ENCODE measurements at places on chromosomes 5 and 9. TPM values are rescaled to one million over a fixed set of nuclear protein-coding genes. Genes with fewer than 3 reads are reported as not detected.

DNA sequence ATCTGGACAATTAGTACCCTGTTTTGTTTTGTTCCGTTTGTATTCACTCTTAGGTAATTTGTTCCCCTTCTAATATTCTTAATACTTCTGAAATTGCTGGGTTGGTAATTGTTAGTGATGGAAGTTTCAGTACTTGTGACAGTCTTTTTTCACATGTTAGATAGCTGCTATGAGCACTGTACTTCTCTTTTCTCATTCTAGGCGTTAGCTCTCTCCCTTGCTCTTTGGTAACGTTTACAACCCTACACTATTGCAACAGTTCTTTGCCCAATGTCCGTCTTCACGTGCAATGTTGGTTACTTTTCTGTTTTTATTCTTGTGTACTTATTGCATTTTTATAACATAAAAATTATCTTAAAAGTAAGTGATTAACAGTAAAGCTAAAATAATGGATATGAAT is 1509.0 kb downstream of the MAT2B start:
- ATAC-seq: no peak

DNA sequence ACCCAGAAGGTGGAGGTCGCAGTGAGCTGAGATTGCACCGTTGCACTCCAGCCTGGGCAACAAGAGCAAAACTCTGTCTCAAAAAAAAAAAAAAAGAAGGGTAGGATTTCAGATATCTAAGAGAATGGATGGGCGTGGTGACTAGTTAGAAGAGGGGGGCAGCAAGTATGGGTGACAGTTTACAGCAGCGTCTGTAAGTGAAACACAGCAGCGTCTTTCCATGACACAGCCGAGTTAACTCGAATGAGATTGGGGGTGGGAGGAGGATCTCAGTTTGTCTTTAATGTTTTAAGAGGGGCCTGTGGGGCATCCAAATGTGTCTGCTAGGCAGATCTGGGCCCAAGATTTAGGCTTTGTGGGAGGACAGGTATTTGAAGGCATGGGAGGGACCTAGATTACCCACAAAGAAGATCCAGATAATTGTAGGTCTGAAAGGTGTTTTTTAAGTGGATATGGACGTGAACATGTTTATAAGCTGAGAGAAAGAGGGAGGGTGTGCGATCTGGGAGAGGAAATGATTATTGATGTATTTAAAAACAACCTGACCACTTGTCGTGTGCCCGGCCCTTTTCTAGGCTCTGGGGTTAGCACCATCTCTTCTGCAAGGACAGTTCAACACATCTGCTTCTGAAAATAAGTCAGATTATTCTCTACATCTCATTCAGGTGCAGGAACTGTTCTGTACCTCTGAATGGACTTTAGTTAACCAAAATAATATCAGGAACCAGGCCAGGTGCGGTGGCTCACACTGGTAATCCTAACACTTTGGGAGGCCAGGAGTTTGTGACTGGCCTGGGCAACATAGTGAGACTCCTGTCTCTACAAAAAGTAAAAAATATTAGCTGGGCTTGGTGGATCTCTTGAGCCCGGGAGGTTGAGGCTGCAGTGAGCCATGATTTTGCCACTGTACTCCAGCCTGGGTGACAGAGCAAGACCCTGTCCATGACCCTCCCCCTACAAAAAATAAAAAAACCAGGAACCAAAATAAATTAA is 2.5 kb downstream of the CEP78 start:
- ATAC-seq: no peak

- no peak for ATAC-seq
Observed at GRCh38 chr5:94945656-94946055, 327.2 kb downstream of the SLF1 start.

DNA sequence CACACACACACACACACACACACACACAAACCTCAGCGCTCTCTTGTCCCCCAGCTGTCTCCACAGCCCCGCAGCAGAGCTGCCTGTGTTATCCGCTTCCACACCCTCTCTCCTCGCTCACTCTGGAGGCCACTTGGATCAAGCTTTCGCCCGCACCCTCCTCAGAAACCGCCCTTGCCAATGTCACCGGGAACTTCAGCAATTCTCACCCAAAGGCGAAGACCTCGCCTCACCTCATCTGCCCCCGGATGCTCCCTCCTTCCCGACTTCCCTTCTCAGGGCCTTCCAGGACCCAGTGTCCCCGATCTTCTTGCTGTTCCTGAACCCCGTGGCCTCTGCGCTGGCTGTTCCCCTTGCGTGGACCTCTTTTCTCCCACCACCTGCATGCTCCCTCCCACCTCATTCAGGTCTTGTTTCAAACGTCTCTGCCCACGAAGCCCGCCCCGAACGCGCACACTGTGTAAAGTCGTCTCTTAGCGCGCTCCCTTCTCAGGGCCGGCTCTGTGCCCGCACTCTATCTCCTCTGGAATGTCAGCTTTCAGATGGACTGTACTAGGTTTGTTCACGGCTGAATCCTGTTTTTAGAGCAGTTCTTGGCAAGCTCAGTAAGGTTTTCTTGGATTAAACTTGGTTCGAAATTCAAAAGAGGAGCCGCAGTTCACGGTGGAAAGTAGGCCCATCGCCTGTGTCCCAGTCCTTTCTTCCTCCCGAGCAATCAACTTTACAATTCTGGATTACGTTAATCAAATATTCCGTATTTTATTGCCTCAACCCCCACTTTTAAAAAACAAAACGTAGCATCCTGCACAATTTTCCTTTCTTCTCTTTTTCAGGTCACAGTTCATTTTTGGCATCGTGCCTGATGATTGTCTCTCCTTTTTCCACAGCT is 1.0 kb upstream of the TRIM7 start:
- no peak for ATAC-seq

GRCh38 chr9:96133321-96134021 is 168.5 kb downstream of the HSD17B3 start:
- no peak for ATAC-seq

DNA sequence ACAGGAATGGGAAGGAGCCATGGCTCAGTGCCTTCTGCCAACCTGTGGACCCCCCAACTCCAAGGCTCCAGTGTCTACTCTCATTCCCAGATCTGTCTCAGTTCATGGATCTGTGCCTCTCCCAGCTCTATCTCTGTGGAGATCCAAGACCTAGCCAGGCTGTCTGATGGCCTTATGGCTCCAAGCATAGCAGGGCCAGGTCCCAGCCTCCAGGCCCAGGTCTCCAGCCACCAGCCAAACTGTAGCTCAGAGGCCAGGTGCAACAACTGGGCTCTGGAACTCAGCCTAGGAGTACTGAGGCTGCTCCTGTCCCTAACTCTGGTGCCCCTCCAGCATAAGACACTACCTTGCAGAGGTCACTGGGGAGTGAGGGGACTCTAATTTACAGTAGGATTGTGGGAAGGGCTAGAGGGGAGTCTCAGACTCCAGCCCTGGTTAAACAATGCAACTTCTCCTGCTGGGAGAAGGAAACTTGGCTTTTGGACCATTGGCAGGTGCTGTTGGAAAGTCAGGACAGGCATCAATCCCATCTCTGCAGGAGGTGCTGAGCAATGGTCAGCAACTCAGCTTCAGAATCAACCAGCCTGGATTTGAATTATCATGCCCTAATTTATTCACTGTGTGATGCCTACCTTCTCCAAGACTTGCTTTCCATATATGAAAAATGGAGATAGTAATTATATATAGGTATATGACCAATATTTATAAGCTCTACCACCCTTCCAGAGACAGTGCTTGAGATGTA is 63.0 kb downstream of the PCDH1 start:
- no peak for ATAC-seq

DNA sequence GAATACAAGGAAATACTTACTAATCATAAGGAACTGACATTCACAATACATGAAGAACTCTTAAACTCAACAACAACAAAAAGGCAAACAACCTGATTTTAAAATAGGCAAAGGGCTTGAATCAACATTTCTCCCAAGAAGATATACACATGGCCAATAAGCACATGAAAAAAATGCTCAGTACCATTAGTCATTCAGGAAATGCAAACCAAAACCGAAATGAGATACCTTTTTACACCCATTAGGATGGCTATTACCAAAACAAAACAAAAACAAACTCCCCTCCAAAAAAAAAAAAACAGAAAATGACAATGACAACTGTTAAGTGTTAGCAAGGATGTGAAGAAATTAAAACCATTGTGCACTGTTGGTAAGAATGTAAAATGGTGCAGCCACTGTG is 104.1 kb upstream of the ZNF462 start:
- no peak for ATAC-seq

- no peak for ATAC-seq
Observed at GRCh38 chr9:103700195-103700962, 393.7 kb upstream of the SMC2 start.

Gene RAB3C
- not detected for total RNA-seq

Gene MSMP
- not detected for total RNA-seq

Measured in activated T-helper 17 cell treated with anti-CD3 and anti-CD28 coated beads, Interleukin-2, amount 50 U/mL, for 72 hours (primary cell).